ENCODE measurements at places on chromosomes 1 and 21.

DNA sequence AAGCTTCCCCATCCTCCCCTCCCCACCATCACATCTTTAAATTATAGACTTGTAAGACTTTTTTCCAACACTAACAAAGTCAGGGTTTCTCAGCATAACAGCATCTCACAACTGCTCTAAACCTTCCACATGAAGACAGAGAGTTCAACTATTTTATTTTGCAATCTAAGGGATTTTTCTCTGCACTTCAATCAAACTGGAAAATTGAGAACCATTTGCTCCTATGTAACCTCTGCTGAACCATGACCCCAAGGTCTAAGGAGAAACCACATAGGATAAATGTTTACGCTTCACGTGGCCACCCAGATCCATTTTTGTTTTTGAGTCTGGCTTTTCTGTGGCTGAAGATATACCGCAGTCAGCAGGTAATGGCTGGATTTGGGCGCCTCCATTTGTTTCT, 13.2 kb downstream of the ERRFI1 start:
- no peak for DNase-seq

DNA sequence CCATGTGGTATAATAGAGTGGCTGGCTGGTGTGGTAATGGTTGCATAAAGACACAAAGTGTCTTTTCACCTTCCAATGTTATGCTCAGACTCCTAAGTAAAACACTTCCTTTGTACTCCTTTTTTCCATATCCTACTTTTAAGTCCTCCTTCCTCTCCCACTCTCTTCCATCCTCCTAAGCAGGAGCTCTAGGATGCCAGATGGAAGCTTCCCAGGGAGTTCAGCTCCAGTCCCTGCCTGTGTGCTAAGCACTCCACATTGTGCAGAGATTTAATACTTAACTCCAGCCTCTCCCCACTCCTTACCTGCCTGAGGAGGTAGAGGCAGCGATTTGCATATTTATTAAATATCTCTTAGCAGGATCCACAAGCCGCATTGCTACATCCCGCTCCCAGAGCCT, 60.5 kb upstream of the IGSF21 start:
- DNase-seq = no peak

DNA sequence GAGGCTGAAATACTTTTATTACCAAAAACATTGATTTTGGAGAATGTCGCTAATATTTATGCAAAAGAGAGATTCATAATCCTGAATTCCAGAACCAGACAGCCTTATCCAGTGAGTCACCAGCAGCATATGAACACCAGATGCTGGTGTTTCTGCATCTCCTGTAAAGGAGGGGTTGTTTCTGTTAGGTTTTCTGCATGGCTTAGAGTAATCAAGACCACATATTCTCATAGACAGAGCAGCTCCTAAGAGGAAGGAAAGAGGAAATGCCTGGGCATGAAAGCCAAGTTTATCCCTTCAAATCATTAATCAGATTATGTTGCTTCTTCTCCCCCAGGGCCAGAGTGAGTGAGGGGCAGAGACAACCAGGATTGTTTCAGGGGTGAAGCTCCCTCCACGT, 86.2 kb downstream of the NGF start:
- no peak for DNase-seq

DNA sequence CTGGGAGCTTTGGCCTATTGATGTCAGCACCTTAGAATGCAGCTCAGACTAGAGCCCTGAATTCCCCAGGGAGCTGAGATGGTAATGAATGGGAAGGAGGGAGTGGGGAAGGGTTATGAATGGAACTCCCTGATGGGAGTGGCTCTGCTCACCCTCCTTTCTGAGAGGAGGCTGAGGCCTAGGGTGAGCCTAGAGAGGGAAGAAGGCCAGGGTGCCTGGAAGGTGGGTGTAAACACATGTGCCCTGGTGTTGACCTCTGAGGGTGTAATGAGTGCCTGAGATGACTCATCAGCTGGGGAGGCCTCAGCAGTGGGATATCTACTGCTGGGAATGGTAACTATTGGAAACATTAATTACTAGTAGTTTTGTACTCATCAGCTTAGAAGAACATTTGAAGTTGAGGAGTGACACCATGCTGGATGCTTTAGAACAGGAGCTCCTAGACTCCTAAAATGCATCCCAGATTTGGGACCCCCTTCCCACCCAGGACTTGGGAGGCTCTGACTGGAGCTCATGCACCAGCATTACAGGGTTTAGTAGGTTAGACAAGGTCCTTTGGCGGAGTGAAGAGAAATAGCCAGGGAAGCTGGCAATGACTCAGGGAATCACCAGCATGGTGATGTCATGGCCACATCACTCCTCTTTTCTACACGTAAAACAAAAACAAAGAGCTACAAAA, 16.0 kb upstream of the PIGV start:
- no peak for DNase-seq

DNA sequence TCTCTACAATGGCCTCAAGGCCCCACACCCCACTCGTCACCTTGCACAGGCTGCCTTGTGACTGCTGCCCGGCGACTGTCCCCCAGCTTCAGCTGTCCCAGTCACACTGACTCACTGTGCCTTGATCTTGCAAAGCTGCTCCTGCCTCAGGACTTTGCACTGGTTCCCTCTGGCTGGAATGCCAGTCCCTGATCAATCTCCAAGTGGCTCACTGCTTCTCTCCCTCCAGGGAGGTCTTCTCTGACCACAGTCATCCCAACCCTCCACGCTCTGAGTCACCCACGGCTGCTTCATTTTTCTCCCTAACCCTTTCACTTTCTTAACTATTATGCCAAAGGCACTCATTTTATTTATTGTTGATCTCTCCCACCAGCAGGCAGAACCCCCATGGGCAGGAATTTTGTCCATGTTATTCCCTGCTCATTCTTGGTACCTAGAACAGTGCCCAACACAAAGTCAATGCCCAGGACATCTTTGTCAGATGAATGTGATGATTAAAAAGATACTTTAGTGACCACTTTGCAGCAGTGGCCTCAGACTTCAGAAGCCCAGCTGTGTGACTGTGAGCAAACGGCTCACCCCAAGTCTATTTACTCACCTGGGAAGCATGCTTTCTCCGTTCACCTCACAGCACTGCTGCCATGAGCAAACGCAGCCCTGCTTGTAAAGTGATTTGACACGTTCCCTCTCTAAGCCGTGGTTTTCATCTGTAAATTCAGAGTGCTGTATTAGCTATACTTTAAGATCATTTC, 53.4 kb downstream of the ZBTB18 start:
- DNase-seq = no peak

DNA sequence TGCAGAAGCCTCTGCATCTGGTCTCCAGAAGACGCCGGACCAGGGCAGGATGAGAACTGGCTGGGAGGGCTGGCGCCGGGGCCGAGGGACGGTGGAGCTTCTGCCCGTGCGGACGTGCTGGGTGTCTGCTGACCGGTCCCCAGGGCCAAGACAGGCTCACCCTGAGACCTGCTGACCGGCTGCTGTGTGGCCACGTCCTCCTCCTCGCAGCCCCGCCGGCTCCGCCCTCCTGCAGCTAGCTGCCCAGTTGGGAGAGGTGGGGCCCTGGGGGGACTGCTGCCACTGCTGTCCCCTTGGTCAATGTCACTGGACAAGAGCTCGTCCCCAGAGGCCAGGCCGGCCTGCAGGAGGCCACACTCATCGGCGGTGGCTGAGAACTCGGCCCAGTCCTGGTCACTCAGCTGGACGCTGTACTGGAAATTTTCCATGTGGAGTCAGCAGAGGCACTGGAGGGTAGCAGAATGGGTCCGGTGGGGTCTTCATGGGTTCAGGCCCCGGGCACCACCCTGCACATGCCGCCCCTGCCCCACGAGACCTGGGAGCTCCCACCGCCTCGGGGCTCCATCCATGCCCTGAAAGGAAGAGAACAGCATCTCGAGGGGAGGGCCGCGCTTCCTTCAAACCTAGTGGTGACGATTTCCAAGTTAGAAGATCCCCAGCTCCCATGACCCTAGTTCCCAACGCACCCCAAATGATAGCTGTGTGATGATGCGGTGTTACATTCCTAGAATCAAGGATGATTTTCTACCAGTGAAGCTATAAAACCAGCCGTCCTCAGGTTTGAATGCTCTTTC, 1.1 kb downstream of the PERM1 start:
- no peak for DNase-seq

- DNase-seq = no peak
These were observed 19.5 kb upstream of the SPSB1 start for GRCh38 chr1:9273177-9273576.

DNA sequence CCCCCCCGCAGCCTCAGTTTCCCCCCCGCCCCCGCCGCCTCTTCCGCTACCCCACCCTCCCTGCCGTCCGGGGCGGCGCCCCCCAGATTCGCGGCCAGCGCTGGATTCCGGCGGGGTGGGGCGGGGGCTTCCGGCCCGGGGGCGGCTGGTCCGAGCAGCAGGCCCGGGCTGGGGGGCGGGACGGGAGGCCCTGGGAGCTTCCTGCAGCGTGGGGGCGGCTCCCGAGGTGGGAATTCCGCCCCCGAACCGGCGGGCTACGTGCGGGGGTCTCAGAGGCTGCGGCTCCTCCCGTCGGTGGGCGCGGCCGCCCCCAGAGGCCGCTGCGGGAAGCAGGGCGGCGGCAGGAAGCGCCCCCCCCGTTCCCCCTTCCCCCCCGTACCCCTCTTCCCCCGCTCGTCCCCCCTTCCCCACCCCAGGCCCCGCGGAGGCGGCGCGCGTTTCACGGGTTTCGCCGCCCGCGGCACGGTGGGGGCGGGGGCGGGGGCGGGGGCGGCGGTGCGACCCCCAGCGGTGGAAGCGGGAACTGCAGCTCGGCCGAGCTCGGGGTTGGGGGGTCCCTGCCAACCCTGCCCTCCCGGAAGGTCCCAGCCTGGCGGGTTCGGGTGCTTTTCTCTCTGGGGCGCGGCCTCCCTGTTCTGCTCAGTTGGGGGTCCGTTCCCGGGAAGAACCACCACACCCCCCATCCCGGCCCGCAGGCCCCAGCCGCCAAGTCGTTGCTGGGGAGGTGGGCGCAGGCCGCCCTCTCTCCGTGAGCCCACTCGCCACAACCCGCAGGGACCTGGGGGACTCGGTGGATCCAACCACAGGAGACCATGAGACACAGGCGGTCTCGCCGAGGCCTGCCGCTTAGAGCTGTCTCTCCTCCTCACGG, 76.3 kb downstream of the MORN1 start:
- peak; percentile 78 for DNase-seq

- no peak for DNase-seq
These were observed 158.8 kb downstream of the C1orf21 start for GRCh38 chr1:184545601-184546000.

- DNase-seq = no peak
These were observed 250.2 kb downstream of the NPHP4 start for GRCh38 chr1:5742032-5742431.

DNA sequence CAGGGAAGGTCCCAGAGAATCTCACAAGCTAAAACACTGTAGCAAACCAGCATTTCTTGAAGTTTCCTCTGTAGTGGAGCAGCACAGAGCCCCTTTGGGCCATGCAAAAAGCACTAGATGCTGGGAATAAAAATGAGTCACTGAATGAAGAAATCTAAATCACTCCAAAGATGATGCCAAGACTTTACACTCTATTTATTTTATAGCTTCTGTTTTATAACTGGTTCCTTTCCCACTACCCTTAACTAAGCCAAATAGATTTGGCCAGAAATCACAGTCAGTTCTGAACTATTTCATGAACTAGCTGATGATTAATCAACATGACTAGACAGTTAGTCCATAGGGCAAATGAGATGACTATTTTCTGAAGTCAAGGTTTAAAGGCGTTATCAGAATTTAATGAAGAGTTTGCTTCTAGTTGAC, 89.5 kb downstream of the SCMH1 start:
- no peak for DNase-seq

GRCh38 chr1:5748286-5749225, 243.7 kb downstream of the NPHP4 start:
- DNase-seq = no peak

GRCh38 chr1:246591958-246592357, 25.7 kb downstream of the CNST start:
- no peak for DNase-seq

DNA sequence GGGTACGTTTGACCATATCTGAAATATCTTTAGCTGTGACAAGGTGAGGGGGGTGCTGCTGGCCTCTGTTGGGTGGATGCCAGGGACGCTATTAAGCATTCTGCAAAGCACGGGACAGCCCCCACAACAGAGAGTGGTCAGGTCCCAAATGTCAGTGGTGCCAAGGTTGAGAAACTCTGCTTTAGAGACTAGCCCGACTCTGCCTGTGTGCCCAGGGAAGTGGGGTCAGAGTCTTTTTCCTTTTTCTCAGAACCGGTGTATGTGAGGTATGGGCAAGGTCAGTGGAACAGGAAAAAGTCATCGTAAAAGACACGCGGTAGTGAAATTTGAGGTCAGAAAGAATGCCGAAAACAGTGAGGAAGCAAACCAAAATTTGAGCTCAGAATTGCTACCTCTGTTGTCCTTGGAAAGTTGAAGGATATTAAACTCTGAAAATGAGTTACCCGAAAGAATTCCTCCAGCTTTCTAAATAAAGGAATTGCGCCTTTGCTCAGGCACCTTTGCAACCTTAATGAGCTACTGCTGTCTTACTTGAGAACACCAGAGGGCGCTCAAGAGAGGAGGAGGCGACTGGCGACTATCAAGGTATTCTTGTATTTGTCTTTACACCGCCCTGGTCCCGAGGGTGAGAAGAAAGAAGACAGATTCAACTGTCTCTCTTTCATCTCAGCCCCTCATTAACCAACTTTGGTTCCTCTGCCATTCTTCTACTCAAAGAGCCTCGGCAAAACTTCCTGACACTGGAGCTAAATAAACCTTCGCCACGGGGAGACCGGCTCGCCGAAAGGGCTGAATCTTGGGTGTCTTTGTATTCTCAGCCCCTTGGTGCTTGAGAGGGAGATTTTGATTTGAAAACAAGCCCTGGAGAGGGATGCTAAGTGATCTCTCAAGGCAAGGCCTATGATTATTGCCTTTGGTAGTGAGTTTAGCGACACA, 85.4 kb upstream of the OLIG2 start:
- peak; percentile 62 for DNase-seq

GRCh38 chr1:107963601-107964335, 1.2 kb downstream of the VAV3 start:
- DNase-seq = peak; percentile 52

- no peak for DNase-seq
These were observed 18.7 kb downstream of the CEP85 start for GRCh38 chr1:26252718-26253117.

GRCh38 chr21:19807201-19807600, 1191.0 kb upstream of the NCAM2 start:
- no peak for DNase-seq

GRCh38 chr1:116826818-116827606, 72.8 kb downstream of the CD2 start:
- DNase-seq = peak; percentile 38

GRCh38 chr1:204828352-204828850, 42.3 kb upstream of the NFASC start:
- peak; percentile 25 for DNase-seq

- no peak for DNase-seq
These were observed 18.1 kb upstream of the BEND5 start for GRCh38 chr1:48794816-48795215.

DNA sequence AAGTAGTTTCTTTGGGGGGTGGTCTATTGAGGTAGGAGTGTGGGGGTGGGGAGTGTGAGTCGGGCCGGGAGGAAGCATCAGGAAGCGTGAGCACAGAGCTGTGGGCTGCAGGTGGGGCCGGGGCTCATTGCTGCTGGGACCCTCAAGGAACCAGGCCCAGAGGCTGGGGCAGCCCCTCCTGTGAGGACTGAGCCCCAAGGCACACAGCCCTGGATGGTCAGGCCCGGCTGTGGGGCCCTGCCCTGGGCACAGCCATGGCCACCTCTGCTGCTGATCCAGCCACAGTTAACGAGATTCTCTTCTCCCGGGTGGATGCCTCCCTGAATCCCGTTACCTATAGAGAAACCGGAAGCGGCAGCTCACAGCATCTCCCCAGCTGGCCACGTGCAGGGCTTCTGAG, 22.9 kb upstream of the SUMO3 start:
- no peak for DNase-seq

GRCh38 chr1:10951961-10952360, 60.5 kb upstream of the TARDBP start:
- DNase-seq = no peak

GRCh38 chr1:247884797-247885413, 10.5 kb upstream of the OR2W3 start:
- no peak for DNase-seq

All from CD4-positive, alpha-beta T cell treated with Interleukin-10 for 1 hour (primary cell).